CD4-positive, alpha-beta T cell treated with Interferon alpha-2 for 1 hour (primary cell): ENCODE measurements at places on chromosomes 2 and 18.
A peak's percentile ranks its signal among the peaks of the same experiment; 100 is the strongest.

GRCh38 chr2:29810956-29811355, 110.4 kb downstream of the ALK start:
- no peak for DNase-seq

DNA sequence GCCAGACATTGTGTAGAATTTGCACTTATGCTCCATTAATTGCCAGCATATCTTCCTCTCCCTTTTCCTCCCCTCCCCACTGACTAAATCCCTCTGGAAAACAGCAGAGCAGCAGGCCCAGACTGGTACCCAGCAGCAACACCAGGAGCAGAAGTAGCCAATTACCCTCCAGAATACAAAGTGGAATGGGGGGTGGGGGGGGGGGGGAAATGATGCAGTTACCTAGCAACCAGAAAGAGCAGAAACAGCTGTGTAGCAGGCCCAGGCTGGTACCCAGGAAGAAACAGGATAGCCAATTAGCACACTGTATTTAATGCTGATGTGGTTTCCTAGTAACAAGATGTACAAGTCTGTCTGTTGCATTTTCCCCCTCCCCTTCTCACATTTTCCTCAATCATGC, 52.3 kb downstream of the KLF7 start:
- no peak for DNase-seq

GRCh38 chr2:40511661-40512213, 59.8 kb upstream of the SLC8A1 start:
- no peak for DNase-seq

GRCh38 chr18:60358516-60358915, 14.1 kb downstream of the MC4R start:
- no peak for DNase-seq

DNA sequence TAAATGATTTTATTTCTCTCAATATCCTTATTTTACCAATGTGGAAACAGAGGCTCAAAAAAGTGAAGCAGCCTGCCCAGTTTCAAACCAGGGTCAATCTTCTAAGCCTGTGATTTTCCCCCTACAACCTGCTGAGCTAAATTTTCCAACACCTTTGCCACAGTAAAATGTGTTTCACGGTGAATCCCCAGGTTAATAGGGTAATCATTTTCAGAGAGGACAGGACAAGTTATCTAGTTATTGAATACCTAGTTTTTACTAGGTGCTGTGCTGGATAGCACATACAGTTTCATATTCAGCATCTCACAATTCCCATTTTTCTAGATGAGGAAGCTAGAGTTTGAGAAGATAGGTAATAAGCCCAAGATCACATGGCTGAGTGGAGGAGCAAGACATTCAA, 236.6 kb downstream of the PTH2R start:
- DNase-seq, result no peak

- DNase-seq, result no peak
Measured at GRCh38 chr2:84940831-84941412, 30.0 kb upstream of the KCMF1 start.

- no peak for DNase-seq
Measured at GRCh38 chr2:199055336-199055735, 402.4 kb downstream of the SATB2 start.

DNA sequence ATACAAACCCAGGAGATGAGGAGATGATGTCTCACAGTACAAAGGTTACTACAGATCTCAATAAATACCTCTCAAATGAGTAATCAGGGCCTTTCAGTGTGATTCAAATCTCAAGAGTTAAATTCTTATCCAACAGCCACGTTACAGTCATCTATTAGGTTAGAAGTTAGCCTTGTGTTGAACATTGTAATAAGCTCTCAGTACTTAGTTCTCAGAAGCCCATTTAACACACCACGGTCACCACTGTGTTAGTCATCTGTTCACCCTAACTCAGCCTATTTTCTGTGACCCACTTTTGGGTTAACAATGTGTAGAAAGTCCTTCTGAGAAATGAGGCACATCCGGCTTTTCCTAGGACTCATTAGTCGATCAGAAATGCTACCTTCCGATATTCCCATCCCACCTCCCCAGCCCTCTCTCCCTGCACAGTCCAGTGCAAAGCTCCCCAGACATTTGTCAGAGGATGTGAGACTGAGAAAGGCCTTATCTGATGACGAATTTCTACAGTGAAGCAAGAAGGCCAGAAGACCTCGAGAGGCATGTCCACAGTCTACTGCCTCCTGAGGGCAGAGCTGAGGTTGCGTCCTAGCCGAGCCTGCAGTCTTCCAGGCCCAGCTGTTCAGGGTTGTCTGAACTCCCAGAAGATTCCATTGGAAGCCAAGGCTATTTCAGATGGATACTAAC, 92.6 kb downstream of the ACTR2 start:
- DNase-seq, result no peak

DNA sequence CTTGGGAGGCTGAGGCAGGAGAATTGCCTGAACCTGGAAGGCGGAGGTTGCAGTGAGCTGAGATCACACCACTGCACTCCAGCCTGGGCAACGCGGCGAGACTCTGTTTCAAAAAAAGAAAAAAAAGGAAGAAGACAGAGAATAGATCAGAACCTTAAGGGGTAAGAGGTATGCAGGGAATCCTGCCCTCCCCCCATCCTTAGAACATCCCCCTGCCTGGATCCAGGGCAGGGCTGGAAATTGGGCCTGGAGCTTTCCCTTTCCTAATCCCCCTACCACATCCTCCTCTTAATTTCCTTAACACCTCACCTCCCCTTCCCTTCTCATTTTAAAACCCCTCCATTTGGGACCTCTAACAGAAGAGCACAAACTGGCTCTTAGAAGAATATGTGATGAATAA, 56.5 kb downstream of the RNU4ATAC start:
- DNase-seq, result no peak

DNA sequence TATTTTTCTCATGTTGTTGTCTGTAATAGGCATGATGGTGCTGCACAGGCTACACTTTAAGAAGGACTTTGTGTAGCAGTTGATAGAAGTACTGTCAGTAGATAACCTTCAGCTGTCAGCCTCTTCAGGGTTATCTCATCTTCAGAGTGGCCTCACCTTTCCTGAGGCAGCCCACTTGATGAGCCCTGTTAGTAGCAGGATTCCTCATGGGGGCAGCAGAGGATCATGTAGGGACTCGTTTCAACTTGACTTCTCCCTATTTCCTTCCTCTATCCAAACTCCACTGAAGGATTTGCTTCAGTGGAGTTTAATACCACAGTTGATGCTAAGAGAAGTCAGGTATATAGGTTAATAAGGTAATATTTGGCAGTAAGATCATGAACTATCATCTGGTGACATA, 530.3 kb upstream of the FSIP2 start:
- no peak for DNase-seq

DNA sequence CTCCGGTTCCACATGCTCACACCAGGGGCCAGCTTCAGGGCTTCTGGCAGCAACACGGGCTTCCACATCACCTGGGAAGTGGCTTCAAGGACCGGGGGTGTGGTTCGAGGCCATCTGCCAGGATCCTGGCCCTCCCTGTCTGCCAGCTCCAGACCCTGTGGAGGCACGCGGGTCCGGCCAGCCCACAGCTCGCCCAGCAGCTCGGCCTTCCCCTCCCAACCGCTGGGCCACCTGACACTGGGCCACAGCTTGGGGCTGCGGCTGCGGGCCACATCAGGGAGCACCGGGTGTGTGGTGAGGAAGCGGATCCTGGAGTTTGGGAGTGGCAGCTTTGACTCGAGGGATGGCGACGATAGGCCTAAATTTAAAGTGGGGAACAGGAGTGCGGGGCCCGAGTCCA, 7.0 kb downstream of the C2orf81 start:
- DNase-seq, result no peak

DNA sequence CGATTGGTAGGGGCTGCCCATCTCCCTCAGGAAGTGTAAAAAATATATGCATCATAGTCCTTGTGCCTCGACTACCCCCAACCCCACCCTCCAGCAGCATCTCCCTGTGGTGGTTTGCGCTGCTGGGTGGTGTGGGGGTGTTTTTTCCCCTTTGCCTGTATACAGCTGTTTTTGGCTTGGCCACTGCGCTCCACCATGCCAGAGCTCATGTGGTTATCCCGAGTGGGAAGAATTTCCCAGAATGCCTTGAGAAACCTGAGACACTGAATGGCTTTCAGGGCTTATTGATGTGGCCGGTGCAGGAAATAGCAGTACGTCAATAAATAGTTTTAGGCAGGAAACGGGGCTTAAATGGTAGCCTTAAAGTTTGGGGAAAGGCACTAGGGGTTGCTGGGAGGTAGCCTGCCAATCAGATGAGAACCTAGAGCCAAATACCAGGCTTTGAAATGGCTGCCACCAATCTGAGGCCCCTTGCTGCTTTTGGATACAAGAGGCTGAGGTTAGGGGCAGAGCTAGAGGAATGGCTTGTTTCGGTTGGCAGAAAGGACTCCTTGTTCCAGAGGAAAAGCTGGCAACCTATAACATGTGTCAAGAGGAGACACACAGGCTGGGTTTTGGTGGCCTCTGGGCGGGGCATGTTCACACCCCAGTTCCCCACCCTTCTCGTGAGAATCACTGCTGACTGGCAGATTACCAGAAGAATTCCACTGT, 144.1 kb downstream of the SMAD7 start:
- DNase-seq, result peak; percentile 67

DNA sequence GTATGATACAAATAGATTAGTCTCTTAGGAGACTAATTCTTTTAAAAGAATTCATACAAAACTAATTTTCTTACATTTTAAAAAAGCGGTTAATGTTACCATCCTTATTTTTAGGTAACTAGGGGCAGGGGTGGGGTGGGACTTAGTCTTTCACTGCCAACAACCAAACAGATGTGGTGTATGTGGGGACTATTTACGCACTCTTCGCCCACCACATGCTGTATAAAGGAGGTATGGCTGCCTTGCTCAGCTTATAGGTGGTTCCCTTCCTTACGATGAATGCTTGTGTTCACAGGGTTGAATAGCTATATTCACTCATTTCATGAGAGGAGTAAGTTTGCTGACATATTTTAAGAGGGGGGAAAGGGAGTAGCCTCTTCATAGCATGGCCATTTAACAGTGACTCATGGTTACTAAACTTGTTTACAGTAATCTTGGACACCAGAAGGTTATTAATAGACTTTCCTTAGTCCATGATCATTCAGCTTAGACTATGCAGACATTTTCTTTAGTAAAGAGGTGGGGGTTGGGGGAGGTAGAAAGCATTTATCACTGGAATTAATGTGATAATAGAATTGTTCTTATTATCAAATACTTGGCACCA, 61.8 kb downstream of the CAB39 start:
- DNase-seq, result no peak

DNA sequence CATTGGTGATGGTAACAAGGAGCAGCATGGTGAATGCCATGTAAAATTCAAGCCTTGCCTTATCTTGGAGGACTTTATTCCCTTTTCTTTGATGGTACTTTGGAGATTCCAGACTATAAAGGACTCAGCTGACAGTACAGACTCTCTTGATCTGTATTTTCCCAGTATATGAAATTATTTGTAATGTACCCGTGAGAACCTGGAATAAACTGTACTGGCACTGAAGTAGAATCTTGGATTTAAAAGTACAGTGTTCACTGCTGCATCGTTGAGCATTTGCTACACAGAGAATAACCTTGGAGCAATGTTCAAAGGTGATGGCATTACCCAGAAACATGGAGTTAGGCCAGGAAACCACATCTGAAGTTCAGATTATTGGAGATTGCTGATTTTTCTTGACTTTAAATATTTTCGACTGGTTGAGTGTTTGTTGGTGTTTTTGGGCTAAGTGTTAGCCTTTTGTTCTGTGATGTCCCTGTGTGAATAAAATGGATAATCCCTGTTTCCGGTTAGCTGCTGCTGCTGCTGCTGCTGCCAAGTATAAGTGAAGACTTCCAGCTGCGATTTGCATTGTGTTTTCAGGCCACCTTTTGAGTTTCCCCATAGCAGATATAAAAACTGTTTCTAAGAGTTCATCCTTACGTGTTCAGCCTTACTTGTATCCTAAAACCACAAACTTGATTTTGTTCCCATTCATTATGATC, 122.0 kb downstream of the SPTBN1 start:
- DNase-seq, result no peak

DNA sequence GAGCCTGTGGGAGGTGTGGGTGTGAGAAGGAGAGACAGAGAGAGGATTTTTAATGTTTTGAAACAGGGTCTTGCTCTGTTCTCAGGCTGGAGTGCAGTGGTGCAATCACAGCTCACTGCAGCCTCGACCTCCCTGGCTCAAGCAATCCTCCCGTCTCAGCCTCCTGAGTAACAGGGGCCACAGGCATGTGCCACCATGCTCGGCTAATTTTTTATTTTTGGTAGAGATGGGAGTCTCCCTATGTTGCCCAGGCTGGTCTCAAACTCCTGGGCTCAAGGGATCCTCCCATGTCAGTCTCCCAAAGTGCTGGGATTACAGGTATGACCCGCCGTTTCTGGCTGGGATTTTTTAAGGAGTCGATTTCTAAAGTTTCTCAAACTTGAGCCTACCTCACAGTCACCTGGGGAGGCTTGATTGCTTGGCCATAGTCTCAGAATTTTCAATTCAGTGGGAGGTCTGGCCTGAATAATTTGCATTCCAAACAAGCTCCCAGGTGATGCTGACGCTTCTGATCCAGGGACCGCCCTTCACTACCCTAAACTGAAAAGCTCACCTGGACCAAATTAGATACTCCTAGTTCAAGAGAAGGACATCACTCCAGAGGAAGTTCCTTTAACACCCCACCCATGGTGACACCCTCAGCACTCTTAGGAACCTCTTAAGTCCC, 70.8 kb upstream of the SLC1A4 start:
- no peak for DNase-seq

DNA sequence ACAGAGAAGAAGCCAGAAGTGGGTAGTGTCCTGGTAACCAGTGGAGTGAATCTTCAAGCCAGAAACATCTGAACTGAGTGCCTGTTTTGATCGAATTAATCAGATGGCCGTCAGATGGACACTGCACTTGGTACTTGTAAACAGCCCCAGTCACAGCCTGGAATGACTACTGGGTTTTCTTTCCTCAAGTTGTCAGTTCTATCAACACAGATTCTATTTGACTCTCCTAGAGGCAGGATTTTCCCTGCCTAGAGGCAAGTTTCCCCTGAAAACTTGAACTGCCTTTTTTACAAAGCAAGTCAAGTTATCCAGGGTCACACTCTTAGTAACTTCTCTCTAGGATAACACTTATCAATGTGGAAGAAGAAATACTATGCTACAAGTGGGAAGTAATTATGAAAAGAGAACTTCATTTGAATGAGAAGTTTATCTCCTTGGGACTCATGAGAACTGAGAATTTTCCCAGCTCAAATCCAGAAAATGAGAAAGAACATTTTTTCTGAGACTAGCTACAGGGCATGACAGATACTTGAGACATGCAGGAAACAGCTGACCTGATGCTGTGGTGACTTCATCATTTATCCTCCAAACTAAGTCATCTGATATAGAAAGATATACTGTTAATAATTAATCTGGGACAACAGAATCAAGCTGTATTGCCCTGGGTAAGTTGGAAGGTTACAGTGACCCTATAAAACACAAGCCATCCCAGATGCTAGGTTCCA, 36.0 kb downstream of the SULT1C2 start:
- no peak for DNase-seq

DNA sequence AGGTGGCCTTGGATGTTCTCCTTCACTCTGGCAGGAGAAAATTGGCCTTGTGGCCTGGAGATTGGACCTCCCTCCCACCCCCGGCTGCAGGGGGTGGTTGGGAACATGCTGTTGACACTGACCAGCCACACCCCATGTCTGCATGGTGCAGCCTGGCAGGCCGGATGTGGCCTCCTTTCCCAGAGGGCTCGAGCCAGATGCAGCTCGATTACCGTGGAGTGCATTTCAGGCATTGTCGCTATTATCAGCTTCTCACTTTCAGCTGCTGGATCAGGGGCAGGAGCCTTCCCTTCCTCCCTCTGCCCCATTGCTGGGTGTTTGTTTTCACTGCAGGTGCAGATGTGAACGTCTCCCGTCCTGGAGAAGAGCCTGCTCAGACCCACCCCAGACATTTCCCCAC, 211.0 kb upstream of the SIX2 start:
- no peak for DNase-seq
